ENCODE measurements at places on chromosomes 1 and 21.
A peak's percentile ranks its signal among the peaks of the same experiment; 100 is the strongest.

- no peak for DNase-seq
Measured at GRCh38 chr1:85048296-85049064, at the start of gene MCOLN3. TSS of gene MCOLN3 (minus strand) at chr1:85048500. CDS start at chr1:85045360, 3,140 bp downstream.

DNA sequence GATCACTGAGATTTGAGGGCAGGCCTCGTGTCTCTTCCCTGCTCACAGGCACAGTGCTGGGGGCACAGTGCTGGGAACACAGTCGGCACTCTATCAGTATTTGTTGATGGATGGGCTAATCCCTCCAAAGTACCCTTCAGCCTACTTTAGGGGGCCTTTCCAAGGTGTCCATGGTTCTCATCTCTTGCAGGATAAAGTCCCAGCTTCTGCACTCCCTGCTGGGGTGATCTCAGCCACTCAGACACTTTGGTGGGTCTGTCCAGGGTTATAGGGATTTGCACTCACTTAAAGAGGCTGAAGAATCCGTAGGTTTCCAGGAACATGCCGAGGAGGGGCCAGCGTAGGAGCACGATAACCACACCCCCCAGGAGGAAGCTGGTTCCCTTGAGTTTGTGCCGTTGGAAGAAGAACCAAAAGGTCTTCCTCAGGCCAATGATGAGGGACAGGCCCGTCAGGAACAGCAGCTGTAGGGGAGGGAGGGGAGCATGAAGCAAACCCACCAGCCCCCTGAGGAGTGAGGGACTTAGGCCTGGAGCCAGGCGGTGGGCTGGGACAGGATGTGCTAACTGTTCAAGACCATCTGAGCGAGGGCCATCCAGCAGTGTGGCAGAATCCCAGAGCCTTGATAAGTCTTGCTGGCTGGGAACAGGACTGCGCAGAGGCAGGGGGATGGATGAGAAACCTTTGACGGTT lies 5.2 kb upstream of the KISS1 start:
- DNase-seq, result no peak

DNA sequence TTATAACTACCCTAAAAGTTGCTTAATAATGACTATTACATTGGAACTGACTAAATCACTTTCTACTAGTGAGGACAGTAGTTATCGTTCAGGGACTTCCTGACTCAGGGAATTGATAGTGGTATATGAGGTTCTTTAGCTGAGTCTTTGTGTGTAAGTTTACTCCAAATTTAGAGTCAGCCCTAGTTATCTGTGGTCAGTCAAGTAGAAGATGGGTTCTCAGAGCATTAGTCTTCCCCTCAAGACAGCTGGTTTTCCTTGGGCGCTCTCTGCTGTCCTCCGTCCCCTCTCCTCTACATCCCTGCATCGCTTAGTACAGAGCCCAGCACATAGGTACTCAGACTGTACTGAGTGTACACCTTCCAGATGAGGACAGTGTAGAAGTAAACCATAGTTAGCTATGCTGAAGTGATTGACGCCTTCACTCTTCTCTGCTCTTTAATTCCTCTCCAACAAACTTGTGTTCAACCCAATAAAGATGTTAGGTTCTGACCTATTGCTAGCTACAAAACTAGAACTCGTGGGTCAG lies 116.5 kb downstream of the C1orf21 start:
- no peak for DNase-seq

GRCh38 chr1:231519166-231519565 lies 9.3 kb upstream of the TSNAX start:
- DNase-seq, result no peak

- DNase-seq, result no peak
Measured at GRCh38 chr1:74773582-74773981, 40.6 kb downstream of the TYW3 start.

DNA sequence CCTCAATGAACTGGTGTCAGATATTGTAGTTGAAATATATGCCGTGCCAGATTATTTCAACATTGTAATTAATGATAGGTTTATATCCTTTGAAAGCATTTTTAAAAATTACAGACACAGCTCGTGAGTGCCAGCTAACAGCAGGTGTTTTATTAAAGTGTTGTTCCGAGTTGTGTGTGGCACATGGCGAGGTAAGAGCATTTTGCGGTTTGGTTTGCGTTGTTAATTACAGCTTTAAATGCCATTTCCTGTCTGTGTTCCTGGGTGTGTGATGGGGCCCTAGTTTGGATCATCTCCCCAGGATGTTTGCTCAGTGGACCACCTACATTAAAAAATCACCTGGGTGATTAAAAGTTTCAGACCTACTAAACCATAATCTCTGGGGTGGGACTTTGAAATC lies 97.4 kb downstream of the PRDM2 start:
- DNase-seq, result no peak

DNA sequence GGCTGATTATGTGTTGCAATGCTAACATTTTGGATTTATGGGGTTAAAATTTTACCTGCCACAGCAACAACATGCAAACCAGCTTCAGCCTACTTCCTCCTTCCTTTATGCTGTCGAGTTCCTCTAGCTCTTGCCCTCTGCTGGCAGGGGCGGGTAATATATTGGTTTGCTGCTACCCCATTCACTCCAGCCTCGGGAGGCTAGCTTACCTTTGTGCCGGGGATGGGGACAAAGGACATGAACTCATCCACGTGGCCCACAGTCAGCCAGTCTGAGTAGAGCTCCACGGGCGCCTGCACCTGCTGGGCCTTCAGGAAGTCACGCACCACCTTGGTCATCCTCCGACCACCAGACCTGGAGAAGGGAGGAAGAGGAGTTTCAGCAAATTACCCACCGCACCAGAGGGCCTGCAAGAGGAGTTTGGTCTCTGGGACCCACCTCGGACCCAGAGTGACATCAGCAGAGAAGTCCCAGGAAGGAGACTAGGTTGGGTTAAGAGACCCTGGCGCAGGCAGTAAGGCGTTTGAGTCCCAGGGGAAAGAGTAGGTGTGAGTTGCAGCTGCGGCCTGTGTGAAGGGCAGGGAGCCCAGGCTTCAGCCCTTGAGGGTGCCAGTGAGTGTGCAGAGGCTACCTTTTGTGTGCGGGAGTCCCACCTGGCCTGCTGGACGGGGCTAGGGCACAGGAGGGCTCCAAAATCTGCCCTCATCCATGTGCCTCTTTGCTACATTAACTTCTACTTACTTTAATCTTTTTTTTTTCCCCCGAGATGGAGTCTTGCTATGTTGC lies 21.8 kb upstream of the SDHB start:
- no peak for DNase-seq

DNA sequence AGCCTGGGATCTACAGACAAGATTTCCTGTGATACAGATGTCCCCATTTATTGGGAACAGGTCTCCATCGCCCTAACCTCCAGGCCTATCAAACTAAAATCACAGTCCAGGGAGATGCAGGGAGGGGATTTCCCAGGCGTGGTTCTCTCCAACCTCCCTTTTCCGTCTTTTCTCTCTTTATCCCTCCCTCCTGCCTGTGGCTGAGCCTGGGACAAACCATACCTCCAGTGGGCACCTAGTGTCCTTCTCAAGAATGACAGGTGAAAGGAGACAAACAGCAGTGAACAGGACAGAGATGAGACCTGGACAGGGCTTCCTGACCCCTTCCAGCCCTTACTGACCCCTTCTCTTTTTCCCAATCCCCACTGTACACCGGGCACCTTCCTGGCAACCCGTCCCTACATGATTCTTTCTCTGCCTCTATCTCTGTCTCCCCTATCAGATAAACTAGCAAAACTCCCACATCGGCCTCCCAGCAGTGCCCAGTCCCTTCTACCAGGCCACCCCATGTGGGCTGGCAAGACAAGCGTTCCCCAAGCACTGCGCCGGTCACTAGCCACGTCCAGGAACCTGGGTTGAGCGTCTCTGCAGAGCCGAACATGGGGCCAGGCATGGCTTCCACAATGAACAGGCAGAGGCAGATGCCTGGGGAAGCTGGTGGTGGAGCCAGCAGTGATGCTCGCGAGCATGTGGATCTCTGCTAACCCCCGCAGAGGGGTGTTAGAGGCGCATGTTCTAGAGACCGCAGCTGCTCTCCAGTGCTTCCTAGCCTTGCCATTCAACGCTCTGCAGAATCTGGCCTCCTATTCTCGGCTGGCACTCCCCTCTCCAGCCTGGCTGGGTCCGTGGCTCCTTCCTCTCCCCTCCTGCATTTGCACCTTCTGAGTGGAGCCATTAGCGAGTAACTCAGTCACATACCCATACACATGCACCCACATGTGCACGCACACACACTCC lies 54.7 kb downstream of the ELK4 start:
- no peak for DNase-seq

- peak; percentile 13 for DNase-seq
Measured at GRCh38 chr1:156677616-156678596, 699 bp upstream of the NES start.

DNA sequence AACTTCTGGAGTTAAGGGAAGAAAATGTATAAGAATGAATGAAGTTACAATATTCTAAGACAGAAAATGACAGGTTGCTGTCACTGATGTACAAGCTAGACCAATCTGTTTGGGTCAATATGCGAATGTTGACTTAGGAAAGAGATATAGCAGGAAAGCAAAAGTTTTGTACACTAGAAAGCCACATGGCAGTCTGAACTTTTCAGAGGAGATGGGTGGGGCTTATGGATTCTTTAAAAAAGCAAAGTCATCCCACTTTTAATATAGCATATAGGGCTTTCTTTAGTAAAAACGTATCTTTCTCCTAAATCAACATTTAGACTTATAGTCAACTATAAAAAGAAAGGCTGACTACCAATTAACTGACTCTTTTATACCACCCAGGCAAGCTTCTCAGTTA lies 381.2 kb downstream of the PTPRC start:
- DNase-seq, result no peak

- DNase-seq, result no peak
Measured at GRCh38 chr1:32005522-32005921, 8.1 kb upstream of the KHDRBS1 start.

DNA sequence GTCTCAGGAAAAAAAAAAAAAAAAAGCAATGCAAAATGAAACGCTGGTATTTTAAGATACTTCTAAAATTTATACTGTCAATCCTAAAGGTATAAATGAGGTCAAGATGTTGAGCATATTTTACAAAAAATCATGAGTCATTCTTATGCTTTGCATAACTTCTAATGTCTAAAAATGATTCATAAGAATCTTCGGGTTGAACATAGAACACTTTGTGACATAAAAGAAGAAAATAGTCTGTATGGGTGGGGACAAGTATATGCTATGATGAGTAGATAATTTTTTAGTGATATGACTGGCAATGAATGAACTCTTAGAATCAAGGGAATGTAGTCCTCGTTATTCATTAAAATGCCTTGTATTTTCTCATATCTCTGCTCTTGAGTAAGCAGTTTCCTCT lies 416.9 kb upstream of the USP24 start:
- no peak for DNase-seq

DNA sequence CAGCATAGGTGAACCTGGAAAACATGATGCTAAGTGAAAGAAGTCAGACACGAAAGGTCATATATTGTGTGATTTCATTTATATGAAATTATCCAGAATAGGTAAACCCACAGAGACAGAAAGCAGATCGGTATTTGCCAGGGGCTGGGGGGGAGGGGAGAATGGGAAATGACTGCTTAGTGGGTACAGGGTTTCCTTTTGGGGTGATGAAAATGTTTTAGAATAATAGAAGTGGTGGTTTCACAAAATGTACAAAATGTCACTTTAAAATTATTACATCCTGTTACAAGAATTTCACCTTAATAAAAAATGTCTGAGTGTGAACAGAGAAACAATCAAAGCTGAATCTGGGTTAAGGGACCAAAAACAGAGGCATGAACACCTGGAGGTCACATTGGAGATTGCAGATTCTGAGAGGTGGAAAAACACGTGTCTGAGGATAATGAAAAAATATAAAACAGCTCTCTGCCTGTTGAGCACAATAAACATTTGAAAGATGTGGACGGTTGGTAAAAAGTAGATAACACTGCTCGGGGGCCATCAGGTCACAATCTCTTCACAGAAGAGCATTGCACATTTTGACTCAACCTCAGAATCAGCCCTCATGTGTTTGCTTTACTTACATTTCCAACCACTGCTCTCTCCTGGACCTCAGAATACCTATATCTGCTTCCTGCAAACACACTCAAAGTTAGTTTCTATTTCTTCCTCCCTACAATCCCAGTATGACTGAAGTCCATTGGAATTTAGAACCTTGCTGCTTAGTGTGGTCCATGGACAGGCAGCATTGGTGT lies 3.2 kb downstream of the SLAMF6 start:
- DNase-seq, result no peak

- no peak for DNase-seq
Measured at GRCh38 chr1:93732514-93732913, 50.9 kb upstream of the BCAR3 start.

DNA sequence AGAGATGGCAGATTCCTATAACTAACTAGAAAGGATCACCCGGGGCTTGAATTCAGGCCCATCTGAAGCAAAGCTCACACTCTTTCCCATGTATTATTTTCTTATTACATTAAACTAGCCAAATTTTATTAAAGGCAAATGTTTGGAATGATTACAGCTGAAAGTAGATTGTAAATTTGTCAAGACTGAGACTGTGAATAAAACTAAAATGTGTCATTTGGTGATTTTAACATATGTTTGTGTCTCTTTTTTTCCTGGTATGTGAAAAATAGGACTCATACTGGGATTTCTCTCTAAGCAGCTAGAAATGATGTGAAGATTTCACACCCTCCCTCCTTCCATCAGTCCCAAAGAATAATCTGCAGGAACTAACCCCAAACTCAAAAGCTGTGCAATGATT lies 19.1 kb upstream of the KIAA0040 start:
- DNase-seq, result no peak

DNA sequence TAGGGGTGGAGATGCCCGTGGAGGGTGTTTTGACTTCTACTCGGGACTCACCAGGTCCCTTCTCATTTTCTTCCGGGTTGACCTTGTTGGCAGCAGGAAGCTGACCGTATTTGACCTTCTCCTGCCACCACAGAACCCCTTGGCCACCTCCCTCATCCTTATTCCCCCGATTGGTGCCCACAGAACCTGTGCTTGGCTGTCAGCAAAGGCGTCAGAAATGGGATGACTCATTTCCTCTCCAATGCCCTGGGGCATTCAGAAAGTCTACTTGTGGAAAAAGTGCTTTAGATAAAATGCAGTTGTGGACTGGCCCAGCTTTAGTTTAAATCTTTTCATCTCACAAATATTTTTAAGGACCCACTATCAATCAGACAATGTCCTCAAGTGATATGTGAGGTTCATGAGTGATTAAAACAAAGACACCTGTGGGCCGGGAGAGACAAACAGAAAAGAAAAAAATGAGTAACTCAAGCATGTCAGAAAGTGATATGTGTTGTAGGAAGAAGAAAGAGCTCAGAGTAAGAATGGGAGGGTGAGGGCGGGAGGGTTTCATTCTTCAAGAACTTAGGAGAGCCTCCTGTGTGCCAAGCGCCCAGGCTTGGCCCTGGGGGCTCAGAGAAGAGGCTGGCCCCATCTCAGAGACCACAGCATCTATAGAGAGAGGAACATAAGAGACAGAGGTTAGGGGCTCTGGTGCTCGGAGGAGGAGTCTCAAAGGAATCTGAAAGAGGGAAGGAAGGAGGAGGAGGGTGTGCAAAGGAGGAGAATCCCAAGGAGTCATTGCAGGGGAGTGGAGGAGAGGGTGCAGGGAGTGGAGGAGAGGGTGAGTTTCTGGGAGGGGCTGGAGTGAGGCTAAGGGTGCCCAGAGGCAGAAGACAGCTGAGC lies 221.6 kb upstream of the VAMP3 start:
- no peak for DNase-seq
